ENCODE measurements at places on chromosomes 5 and 9.

GRCh38 chr5:16592255-16592654, 24.5 kb downstream of the RETREG1 start:
- DNase-seq: no peak

GRCh38 chr9:137685741-137686420, 67.1 kb downstream of the EHMT1 start:
- DNase-seq: no peak

DNA sequence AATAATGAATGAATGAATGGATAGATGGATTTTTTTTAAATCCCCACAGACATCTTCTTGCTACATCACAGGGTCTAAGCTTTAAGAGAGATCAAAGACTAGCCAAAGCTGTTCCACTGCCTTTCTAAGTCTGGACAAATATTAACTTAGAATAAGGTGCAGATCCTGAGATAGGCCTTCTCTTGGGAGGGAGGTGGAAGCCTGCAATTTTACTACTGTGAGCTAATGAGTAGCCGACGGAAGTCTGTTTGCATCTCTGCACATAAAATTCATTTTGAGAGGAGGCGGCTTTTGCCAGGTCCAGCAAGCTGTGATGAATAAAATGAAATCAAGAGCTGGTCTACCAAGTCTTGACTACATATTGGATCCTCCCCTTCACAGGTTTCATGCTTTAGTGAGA, 484.9 kb downstream of the TMEM38B start:
- no peak for DNase-seq

GRCh38 chr5:80655231-80655774, 520 bp upstream of the DHFR start:
- DNase-seq: peak; percentile 15

DNA sequence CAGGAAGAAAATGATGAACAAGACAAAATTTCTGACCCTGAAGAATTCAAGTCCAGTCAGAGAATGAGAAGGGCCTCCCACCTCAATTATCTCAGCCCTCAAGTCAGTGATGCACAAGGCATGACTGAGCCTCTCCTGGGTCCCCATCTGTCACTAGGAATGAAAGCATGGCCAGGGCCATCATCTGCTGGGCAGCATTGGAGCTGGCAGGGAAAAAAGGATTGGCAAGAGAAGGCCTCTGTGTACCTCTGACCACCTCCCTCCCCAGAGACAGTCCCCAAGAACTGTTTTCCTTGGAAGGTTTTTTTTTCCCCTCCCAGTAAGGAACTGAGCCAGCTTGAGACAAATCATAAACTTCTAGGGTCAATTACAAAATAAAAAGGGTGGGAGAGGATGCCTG, 76.7 kb downstream of the KLHL3 start:
- DNase-seq: no peak
